ENCODE measurements at places on chromosomes 5 and 9. TPM values are rescaled to one million over a fixed set of nuclear protein-coding genes. Genes with fewer than 3 reads are reported as not detected.

- no peak for DNase-seq
These were observed 147.0 kb upstream of the ZNF366 start for GRCh38 chr5:72654231-72654630.

The PLAC8L1 gene
- total RNA-seq, result 0.24 TPM

The C9orf153 gene
- total RNA-seq, result 0.19 TPM

DNA sequence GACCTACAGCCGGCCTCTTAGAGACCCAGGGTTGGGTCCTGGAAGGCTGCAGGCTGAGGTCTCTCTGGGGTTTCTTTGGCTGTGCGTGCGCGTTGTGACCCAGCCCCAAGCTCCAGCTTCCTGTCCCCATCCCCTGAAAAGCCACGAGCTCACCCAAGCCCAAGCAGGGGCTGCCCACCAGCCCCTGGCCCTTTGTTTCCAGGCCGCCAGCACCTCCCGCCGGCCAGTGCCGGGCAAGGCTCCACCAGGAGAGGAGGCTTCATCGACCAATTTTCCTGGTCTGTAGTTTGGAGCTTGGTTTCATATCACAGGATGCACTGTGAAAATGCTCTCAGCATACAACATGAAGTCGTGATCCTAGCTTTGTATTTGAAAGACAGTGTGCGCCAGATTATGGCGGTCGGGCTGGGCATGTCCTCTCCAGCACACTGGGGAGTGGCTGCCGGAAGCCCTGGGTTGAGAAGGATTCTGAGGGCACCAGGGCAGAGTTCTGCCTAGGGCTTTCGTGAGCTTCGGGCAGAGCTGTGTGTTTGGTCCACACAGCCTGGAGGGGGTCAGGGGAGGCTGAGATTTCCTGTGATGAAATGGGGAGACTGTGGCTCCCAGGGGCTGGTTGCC is 78.6 kb downstream of the COL5A1 start:
- no peak for DNase-seq

The PCDHGC3 gene
- total RNA-seq, result 5.5 TPM

GRCh38 chr9:69319324-69320025 is 5.5 kb upstream of the ENTREP1 start:
- DNase-seq, result no peak

GRCh38 chr5:160044967-160045366 is 36.0 kb downstream of the TTC1 start:
- DNase-seq, result no peak

GRCh38 chr5:81626524-81626923 is 124.4 kb downstream of the SSBP2 start:
- DNase-seq, result no peak

GRCh38 chr5:93674866-93675459 is 66.4 kb downstream of the POU5F2 start:
- no peak for DNase-seq

DNA sequence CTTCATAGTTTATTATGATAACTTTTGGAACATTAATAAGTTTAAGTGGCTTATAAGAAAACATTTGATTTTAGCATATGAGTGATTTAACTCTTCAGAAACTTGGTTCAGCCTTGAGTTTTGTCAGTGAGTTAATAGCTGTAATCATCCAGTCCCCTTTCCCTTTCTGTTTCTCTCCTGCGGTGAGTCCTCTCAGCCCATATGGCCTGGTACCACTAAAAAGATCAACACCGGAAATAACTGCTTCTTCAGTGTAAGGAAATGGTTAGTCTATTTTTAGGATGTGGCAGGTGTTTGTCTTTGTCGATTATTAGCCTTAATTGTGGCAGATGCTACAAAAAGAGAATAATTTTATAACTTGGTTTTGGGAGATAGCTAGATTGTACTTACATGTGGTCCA is 120.2 kb upstream of the GRHPR start:
- DNase-seq, result no peak

The RORB gene
- total RNA-seq, result 1.8 TPM

GRCh38 chr5:34042321-34042720 is 692 bp downstream of the C1QTNF3 start:
- no peak for DNase-seq

DNA sequence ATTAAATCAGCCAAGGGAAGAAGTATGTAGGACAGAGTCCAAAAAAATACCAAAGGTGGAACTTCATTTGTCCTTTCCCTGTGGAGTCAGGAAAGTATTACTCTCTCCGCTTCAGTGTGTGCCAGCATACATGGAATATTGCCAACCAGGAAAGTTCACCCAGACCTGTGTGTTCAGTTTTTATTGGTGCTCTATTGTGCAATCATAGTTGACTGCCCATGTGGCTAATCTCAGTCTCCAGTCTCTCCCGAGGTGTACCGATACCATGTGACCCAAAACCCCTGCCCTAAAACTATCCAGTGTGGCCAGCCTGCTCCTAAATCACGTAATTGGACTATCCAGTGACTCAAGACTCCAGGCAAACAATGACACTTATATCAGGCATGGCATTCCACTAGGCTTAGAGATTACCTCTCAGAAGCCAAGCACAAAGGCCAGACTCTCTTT is 38.8 kb downstream of the NFX1 start:
- no peak for DNase-seq

GRCh38 chr9:86405086-86405491 is 50.9 kb upstream of the TUT7 start:
- DNase-seq, result no peak

The KIAA0825 gene
- total RNA-seq, result 3.1 TPM

DNA sequence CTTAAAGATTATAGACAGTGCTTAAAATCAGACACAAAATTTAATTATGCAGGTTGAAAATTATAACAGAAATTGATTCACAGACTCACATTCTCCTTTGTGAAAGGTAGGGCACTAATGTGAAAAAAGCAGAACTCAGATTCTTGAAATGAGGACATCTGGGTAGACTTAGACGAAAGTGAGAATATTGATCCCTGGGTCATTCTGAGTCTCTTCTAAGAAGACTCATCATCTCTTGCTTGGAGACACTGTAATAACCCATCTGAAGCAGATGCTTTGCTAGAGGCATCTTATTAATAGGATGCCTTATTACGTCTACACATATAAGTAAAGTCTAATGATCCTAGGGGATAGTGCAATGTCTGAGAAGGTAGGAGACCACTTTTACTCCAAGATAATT is 274.4 kb downstream of the HINT1 start:
- DNase-seq, result no peak

The SHOC1 gene
- total RNA-seq, result under 0.01 TPM

DNA sequence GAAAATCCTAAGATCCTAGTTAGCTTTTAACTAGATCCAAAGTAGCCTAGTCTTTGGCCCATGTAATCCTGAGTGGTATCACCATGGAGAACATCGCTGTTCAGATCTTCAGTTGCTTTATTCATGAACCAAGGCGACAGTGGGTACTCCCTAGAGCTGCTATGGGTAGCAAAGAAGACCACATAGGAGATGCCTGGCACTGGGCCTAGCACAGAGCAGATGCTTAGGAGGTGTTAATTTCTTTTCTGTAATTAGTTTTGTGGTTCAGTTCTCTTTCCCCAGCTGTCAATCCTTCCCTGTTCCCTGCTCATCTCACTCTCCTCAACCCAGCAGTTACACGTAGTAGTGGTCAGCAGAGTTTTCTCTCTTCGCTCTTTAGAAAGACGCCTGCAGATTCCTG is 9.3 kb downstream of the CAST start:
- no peak for DNase-seq

Data from thymus (tissue), 14 donors.